ENCODE measurements at places on chromosomes 2 and 18.

DNA sequence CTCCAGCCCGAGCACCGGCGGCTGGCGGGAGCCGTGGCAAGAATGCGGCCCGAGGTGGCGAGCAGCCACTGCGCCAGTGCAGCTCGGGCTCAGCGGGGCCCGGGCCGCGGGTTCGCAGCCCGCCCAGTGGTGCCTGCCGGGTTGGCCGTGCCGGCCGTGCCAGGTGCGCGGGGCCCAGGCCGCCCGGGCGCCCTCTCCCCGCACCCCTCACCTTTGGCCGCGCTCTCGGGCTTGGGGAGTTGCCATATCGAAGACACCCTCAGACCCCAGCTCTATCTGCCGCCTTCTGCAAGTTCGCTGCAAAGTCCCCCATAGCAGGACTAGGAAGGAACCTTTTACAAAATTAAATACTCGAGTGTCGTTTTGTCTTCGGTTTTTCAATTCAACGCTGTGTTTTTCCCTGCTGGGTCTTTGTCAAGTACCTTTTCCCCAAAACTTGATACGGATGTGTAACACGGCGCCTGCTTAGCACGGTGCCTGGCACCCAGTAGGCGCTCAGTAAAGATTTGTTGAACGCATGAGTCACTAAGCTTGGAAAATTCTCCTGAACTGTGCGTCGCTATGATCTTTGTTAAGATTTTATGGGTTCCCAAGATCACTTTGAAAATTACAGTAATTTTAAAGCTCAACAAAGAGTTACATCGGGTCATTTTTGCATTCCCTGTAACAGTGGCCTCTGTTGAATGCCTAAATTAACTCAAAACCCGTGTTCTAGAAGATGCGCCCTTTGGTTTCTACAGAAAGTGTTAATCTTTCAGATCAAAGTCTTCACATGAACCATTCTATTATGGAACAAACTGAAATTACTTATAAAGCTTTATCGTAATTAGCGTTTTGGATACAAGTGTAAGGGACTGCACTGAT lies 750 bp downstream of the STRADB start:
- peak overlapping the region; percentile 90 for H3K4me3 ChIP-seq
- H3K27ac ChIP-seq = peak overlapping the region; percentile 87
- no peaks in the 10 kb centered on the region for H3K36me3 ChIP-seq
- no peaks in the 10 kb centered on the region for H3K27me3 ChIP-seq
- peaks cover 23% of the 10 kb centered on the region for H3K4me1 ChIP-seq

DNA sequence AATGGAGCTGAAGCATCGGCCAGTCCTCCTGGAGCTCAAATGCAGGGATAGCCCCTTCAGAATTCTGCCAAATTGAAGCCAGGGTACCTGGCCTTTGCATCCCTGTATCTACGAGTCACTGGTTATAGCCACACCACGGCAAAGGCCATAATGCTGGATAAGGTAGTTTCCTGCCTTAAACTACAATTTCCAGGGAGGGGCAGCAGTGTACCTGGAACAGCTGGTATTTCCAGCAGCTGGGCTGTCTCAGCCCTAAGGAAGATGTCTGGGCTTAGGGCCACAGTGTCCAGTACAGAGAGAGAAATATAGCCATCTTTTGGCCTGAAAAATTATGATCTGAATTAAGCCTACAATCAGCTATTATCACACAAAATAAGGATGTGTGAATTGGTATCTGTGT lies 180.3 kb downstream of the GCA start:
- no peak overlapping the region for H3K4me3 ChIP-seq
- no peaks in the 10 kb centered on the region for H3K27me3 ChIP-seq
- no peak overlapping the region for H3K27ac ChIP-seq

DNA sequence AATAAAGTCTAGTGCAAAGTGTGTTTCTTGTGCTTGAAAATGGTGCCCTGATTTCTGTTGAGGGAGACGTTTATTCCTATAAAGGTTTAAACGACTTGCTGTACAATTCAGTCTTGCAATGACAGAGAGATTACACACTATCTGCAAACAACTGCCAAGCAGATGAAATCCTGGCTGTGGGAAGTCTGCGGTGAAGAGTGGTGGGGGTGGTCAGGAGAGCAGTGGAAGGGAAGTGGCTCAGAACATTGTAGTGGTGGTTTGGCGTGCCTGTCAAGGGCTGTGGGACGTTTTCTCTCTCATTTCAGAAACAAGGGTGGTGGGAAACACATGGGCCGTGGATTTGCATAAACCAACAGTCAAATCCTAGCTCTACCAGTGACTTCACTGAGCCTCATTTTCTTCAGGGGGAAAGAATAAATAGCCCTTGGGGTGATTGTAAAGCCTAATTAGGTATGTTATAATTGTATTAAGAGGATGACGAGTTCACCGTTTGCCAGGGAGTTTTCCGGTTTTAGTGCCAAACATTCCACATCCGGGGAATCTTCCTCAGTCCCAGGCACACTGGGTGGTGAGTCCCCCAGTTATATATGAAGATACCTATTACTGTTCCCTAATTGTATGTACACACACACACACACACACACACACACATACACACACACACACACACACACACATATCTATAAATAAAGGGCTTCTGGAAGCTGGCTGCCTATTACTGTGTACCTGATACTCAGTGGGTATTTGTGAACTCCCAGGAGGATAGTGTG lies 115.0 kb downstream of the SPTBN1 start:
- no peaks in the 10 kb centered on the region for H3K27me3 ChIP-seq
- H3K27ac ChIP-seq = peak overlapping the region; percentile 96
- peaks cover 76% of the 10 kb centered on the region for H3K4me1 ChIP-seq
- DNase-seq = no peak

- H3K36me3 ChIP-seq = no peaks in the 10 kb centered on the region
- no peaks in the 10 kb centered on the region for H3K27me3 ChIP-seq
- DNase-seq = peak; percentile 9
- H3K4me1 ChIP-seq = peaks cover 16% of the 10 kb centered on the region
Observed at GRCh38 chr2:144835634-144836350, 315.9 kb upstream of the ZEB2 start.

DNA sequence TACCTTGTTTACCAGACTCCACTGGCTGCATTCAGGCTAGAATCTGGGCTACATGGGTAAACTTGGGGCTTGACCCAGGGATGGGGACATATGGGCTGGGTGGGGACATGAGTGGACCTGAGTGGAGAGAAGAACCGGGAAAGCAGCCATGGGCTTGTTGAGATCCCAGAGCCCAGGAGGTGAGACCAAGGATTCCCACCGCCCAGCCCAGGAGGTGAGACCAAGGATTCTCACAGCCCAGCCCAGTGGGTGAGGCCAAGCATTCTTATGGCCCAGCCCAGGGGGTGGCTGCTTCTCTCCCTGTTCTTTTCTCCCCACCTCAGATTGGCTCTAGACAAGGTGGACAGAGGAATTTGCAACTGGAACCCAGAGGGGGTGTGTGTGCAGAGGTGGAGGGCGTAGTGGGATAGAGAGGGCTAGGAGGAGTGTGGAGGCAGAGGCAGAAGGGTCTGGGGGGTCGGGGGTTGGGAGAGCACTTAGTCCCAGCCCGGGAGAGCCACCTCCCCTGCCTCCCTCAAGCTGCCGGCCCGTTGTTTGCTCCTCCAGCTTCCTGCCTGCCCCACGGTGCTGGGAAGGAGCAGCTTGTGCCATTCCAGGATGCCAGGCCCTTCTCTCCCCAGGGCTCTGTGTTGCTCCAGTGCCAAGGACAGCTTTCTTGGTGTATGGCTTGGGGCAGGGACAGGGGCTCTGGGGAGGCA lies 25.6 kb downstream of the GLI2 start:
- no peak for DNase-seq
- H3K27ac ChIP-seq = no peak overlapping the region
- peaks cover 7% of the 10 kb centered on the region for H3K27me3 ChIP-seq
- H3K4me1 ChIP-seq = no peaks in the 10 kb centered on the region
- no peaks in the 10 kb centered on the region for H3K36me3 ChIP-seq
- no peak overlapping the region for H3K4me3 ChIP-seq

GRCh38 chr2:95077530-95077825 lies 44.1 kb downstream of the MRPS5 start:
- H3K27me3 ChIP-seq = peaks cover 47% of the 10 kb centered on the region
- no peak overlapping the region for H3K27ac ChIP-seq
- H3K4me3 ChIP-seq = no peak overlapping the region
- H3K36me3 ChIP-seq = no peaks in the 10 kb centered on the region
- no peak for DNase-seq

DNA sequence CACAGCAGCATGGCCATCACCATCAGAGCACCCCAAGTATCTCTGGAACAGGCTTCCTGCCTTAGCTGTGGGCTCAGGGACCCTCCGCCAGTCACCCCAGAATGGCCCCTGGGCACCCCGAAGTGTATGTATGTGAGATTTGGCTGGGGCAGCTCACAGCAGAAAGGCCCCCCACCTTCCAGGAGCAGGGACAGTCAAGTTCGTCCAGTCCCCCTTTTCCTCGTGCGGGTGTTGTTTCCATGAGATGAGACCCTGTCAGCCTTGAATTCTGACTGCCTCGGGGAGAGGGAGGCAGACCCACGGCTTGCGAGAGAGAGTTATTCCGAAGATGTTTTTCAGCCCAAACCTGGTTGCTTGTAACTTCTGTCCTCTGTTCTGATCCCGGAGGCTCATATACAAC lies 290.9 kb upstream of the HDAC4 start:
- DNase-seq = no peak
- no peak overlapping the region for H3K4me3 ChIP-seq
- no peaks in the 10 kb centered on the region for H3K36me3 ChIP-seq
- peaks cover 15% of the 10 kb centered on the region for H3K27me3 ChIP-seq
- H3K4me1 ChIP-seq = no peaks in the 10 kb centered on the region
- no peak overlapping the region for H3K27ac ChIP-seq

DNA sequence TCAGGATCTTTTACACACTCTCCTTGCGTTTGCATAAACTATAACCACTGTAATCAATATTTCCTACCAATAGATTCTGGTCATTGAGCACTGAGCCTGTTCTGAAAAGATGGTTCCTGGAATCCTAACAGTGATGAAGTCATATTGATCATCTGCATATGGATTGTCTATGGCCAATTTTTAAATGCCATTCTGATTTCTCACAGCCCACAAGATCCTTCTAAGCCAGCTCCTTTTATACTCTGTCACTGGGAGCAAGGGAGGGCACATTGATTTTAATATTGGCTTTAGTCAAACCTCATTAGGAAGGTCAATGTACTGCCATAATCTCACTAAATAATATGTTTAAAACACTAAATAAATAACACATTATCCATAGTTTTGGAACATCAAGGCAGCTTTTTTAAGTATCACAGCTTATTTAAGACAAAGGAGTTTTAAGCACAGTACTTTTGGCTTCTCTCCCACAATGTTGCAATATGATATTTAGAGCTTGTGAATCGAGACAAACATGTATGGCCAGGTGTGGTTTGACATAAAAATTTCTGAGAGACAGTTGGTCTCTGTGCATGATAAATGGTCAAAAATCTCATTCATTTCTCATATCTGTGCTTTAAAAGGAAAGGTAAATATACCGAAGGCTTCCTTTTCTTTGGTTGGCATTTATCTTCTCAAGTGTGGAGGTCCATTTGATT lies 267.3 kb downstream of the MTX2 start:
- no peaks in the 10 kb centered on the region for H3K27me3 ChIP-seq
- H3K36me3 ChIP-seq = no peaks in the 10 kb centered on the region
- no peak for DNase-seq

DNA sequence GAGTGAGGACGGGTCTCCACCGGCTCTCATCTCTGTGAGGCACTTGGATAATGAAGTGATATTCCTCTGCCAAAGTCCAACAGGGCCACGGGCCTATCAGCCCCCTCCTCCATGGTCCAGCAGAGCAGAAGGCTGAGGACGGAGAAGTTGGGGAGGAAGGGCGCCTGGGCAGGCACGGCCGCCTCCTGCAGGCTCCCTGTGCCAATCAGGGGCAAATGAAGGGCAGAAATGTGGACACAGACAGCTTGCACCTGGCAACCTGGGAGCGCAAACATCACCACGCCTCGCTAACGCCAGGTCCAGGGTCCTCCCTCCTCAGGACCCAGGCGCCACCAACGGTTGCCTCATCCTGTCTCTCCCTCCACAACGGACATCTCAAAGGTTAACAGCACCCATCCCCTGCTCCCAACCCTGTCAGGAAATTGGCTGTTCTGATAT lies 24.3 kb downstream of the SMAD7 start:
- H3K4me1 ChIP-seq = peaks cover 40% of the 10 kb centered on the region
- H3K36me3 ChIP-seq = peaks cover 14% of the 10 kb centered on the region
- no peak overlapping the region for H3K27ac ChIP-seq
- H3K27me3 ChIP-seq = no peaks in the 10 kb centered on the region
- H3K4me3 ChIP-seq = no peak overlapping the region

DNA sequence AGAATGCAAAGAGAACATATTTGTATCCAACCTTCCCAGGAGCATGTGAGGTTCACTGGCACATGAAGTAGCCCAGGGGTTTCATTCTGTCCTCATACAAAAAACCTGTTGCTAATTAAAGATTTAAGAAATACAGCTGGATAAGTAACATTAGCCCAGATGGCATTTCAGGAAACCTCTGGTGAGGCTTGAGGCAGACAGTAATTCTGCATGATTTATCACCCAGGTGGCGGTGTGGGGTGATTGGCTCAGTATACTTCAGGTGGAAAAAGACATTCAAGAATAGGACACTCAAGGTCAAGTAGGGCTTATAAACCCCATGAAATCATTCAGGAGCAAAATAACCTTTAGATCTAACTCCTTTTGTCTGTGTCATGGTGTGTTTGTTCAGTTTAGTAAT lies 237.4 kb downstream of the RNF144A start:
- no peak for DNase-seq
- no peaks in the 10 kb centered on the region for H3K36me3 ChIP-seq
- no peak overlapping the region for H3K4me3 ChIP-seq
- H3K27me3 ChIP-seq = no peaks in the 10 kb centered on the region
- H3K27ac ChIP-seq = no peak overlapping the region

- H3K4me1 ChIP-seq = peaks cover 5% of the 10 kb centered on the region
- H3K27me3 ChIP-seq = no peaks in the 10 kb centered on the region
- no peaks in the 10 kb centered on the region for H3K36me3 ChIP-seq
- no peak for DNase-seq
- H3K4me3 ChIP-seq = no peak overlapping the region
Observed at GRCh38 chr2:216327447-216327935, 44.8 kb downstream of the MARCHF4 start.

- H3K4me3 ChIP-seq = no peak overlapping the region
- no peak overlapping the region for H3K27ac ChIP-seq
- no peaks in the 10 kb centered on the region for H3K4me1 ChIP-seq
- no peak for DNase-seq
- no peaks in the 10 kb centered on the region for H3K27me3 ChIP-seq
Observed at GRCh38 chr18:42274488-42275137, 319.6 kb downstream of the PIK3C3 start.

DNA sequence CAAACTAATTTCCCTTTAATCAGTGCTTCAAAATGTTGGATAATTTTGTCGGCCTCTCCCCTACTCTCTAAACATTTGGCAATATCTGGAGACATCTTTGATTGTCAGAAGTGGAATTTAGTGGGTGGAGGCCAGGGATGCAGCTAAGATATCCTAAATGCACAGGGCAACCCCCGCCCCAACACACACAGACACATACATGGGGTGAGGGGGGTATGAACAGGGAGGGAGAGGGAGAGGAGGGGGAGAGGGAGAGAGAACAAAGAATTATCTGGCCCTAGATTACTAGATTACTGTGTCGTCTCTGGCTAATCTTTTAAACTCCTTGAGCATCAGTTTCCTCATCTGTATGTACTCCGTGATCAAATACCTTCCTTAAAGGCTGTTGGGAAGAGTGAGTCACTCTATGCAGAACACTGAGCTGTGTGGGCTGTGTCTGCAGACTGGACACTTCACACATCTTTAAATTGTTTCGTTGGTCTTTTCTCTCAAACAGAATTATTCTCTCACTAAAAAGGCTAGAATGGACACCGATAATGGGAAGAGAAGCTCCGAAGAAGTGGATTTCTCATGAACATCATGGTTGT lies 2.9 kb downstream of the RNF149 start:
- DNase-seq = no peak
- peaks cover 12% of the 10 kb centered on the region for H3K36me3 ChIP-seq
- peak overlapping the region; percentile 39 for H3K27ac ChIP-seq
- no peaks in the 10 kb centered on the region for H3K27me3 ChIP-seq
